ENCODE measurements at places on chromosomes 3 and 15.

DNA sequence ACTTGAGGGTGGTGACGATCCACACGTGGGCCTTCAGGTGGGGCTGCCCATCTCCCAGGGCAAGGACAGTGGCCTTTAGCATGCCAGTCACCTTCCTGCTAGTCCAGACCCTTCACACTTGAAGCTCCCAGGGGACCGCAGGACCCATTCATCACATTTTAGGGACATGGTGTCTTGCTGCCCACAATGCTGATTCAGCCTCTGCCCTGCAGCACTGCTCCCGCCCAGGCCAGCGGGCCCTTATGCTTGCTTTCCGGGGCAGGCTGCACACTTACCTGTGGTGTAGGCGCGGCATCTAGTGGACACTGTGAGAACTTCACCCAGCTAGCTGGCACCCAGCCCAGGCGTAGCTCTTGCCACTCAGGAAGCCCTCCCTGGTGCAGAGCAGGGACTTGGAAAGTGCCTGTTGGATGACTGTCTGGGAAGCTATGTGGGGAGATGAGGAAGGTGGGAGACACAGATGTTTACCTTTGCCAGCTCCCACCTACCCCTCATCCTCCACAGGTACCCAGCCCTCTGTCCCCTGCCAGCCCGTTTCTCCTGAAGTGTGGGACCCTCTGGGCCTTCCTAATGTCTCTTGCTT, 26.3 kb upstream of the NR2C2 start:
- DNase-seq = peak; percentile 55

- no peak for DNase-seq
Measured at GRCh38 chr3:98583766-98584165, 9.6 kb downstream of the CPOX start.

GRCh38 chr3:12557473-12558100, 700 bp downstream of the MKRN2 start:
- DNase-seq = no peak

- DNase-seq = no peak
Measured at GRCh38 chr3:81043009-81043408, 718.4 kb downstream of the GBE1 start.

- DNase-seq = no peak
Measured at GRCh38 chr3:38553071-38553470, 56.9 kb downstream of the EXOG start.

DNA sequence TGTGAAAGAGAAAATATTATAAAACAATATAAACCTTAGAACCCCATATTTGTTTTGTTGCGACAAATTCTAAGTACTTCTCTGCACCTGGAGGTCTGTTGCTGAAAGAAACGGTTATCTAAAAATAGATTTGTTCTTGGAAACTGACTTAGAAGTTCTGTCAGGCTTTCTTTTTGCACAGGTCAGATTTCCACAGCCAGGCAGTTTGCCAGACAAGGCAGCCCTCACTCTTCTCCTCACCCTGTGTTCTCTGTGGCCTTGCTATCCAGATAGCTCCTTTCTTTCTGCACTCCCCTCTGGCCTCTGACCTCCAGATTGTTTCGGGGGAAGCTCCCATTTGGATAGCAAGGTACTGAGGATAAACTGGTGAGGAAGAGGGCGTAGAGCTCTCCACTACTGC, 413.3 kb upstream of the ONECUT1 start:
- no peak for DNase-seq

DNA sequence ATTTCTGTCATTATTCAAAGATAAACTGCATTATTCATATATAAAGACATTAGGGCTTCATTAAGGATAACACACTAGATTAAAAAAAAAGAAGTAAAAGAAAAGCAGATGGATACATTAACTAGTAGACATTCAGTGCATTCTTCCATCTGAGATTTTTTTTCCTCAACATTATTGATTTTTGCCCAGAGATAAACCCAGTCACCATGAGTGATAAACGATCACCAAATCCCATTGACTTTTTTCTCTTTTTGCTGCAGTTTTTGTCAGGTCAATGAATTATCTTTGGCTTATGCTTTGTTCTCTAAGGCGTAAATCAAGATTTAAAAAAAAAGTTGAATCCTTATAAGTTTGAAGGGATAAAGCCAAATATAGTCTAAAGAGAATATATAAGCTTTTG, 925.0 kb downstream of the GBE1 start:
- DNase-seq = no peak

DNA sequence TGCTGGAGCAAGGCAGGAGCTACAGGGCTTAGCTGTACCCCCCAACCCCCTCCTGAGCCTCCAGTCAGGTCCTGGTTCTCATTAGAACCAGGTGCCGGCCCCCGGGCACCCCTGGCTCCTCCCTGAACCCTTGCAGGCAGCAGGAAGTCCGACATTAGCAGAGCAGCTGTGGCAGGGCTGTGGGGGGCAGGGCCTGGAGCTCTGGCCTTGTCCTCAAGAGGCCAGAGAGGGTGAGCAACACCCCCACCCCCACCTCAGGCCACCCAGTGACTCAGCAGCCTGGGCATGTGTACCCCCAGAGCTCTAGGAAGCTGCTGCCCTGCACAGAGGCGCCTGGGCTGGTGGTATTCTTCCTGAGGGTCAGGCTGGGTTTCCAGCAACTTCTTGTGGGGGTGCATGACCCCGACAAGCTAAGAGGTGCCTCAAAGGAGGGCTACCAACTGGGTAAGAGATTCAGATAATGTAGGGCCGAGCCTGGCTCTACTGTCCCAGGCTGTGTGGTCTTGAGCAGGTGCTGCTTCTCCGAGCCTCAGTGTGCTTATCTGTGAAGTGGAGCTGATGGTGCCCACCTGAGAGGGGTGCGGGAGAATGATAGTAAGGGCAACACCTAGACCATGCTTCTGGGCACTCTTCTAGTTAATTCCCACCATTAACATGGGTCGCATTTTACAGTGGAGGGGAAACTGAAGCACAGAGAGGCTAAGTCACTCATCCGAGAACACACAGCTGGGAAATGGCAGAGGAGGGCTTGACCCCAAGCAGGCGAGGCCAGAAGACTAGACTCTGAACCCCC, 16.0 kb downstream of the H1-8 start:
- DNase-seq = no peak

DNA sequence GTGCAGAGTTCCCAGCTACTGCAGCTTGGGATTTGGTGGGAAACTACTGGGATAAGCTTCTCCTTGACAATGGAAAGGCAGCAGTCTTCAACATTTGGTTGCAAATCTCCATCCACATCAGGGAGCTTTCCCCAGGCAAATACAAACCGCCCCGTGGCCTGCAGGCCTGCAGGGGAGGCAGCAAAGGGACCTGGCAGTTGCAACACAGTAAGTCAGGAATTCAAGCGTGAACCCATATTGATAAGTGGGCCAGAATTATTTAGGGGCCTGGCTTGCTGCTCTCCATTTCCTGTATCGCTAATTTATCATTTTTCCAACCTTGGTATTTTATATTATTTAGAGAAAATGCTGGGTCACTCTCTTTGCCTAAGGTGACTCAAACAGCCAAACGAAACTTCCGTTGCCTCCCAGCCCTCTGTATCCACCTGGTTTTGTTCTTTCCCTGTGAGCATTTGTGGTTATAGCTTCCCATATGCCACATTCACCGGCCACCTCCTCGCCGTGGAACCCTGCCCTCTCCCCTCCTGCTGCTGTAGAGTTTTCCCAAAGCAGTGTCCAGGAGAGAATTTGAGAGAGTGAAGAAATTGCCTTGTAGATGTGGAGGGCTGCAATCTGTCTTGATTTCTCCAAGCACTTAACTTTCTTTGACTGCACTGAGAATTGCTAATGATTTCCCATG, 34.8 kb downstream of the B3GALNT1 start:
- DNase-seq = no peak

GRCh38 chr3:151133175-151133574, 47.7 kb downstream of the MED12L start:
- no peak for DNase-seq

- no peak for DNase-seq
Measured at GRCh38 chr3:13526626-13526949, 22.3 kb upstream of the FBLN2 start.

DNA sequence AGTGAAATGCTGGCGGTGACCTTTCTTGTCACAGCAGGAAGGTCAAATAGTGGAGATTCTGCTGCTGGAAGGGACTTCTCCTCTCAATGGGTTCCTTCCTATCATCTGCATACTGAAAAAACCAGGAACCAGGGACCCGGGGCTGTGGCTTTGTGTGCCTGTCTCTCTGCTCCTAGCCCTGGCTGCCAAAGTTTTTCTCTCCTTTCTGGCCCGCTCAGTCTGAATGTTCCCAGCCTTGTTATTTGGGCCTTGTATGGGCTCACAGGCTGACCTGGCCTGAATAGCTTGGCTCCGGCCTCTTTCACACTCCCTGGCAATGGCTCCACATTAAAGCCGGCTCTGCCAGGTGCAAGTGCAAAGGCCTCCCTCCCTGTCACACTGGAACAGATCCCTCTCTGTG, 94.7 kb downstream of the LRIG1 start:
- DNase-seq = no peak

DNA sequence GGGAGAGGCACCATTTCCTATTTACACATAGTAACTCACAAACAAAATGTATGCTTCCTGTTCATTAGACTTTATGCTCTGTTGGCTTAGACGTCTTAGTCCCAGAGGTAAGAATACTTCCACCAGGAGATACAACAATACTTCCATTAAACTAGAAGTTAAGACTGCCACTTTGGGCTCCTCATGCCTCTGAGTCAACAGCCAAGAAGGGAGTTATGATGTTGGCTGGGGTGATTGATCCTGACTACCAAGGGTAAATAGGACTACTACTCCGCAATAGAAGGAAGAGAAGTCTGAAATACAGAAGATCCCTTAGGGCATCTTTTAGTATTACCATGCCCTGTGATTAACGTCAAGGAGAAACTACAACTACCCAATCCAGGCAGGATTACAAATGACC, 43.5 kb upstream of the ABI3BP start:
- DNase-seq = no peak

DNA sequence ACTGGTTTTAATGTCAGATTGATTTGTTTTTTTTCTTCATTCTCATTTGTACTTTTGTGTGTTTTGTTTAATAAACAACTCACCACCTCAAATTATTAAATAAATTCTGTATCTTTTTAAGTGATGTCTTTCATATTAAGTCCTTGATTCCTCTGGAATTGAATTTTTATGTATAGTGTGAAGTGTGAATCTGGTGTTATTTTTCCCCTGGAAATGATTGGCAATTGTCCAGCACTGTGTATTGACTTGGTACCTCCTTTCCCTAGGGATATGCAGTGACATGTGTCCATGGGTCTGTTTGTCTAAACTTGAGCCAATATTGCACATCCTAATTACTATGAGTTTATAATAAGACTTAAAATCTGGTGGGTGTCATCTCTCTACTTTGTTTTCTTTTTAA, 2.1 kb downstream of the RNU5B-1 start:
- DNase-seq = no peak

GRCh38 chr3:72682936-72683452, 165.3 kb downstream of the SHQ1 start:
- DNase-seq = no peak

DNA sequence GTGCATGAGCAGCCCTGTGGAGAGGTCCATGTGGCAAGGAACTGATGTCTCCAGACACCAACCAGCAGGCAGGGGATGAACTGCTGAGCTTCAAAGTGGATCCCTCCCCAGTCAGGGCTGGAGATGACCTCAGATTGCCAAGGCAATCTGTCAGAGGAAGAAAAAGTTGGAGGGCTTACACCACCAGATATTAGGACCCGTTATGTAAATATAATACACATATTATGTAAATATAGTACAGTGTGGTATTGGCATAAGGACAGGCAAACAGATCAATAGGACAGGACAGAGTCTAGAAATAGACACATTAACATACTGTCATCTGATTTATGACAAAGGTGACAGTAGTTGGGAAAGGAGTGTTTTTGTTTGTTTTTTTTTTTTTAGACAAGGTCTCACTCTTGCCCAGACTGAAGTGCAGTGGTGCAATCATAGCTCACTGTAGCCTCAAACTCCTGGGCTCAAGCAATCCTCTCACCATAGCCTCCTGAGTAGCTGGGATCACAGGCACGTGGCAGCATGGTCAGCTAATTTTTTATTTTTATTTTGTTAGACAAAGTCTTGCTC, 18.0 kb upstream of the RAB7A start:
- no peak for DNase-seq

GRCh38 chr3:16883057-16883722, 1.6 kb upstream of the PLCL2 start:
- peak; percentile 66 for DNase-seq

DNA sequence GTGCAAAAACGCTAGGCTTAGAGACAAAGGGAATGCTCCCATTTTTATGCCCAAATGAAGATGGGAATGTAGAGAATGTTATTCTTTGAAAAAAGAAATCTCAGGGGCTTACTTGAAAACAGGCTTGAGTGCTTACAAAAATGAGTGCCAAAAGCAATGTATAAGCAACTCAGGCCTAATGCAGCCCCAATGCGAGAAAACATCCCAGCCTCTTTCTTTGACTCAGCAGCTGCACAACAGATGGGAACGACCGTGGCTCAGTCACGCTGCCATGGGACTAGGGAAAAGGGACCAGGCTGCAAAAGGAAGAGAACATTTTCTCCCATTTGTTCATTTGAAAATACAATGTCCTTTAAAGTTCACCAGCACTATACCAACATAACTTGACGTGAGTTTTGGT, 246.4 kb upstream of the LRIG1 start:
- DNase-seq = no peak

- DNase-seq = no peak
Measured at GRCh38 chr3:14764331-14765059, 54.3 kb upstream of the FGD5 start.

- no peak for DNase-seq
Measured at GRCh38 chr3:132978464-132978863, 59.7 kb upstream of the TMEM108 start.

GRCh38 chr15:28094732-28095521, 4.2 kb downstream of the OCA2 start:
- no peak for DNase-seq

DNA sequence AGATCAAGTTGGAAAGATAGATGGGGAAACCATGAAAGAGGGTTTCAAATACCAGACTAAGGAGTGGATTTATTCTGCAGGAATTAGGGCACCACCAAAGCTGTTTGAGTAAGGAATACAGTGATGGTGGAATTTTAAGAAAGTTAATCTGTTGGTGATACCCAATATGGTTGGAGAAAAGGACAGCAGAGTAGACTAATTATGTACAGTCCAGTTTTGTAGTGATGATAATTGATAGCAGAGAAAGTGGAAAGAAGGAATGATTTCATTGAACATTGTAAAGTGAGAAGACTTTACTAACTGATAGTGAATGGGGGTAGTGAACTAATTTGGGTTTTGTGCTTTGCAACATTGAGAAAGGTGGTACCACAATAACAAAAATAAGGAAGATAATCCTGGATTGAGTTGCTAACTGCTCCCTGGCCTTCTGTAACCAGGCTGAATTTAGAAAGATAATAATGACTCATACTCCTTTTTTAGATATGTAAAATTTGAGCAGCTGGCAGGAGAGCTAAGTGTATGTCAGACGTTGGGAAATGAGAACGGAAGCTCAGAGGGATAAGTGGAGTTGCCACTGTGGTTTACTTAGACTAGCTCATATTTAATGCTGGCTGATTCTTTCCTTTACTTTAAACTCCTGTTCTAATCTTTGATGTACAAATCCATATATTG, 16.9 kb downstream of the TCAIM start:
- peak; percentile 33 for DNase-seq

DNA sequence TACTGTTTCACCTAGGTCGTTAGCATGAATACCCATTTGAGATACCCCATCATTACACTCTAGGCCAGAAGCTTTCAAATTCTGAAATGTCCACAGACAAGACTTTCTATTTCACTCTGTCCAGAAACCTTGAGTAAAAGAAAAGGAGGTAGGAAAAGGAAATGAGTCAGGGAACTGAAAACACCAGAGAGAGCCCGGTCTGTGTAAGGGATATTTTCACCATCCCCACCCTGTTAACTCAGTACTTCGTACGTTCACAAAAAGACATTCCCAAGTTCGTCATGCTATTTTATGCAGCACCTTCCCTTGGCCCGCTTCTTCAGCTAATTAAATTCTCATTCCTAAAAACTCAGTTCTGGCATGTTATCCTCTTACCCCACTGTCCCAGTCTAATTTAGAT, 89.4 kb upstream of the SOX2 start:
- no peak for DNase-seq

Measured in fibroblast of skin of left biceps (primary cell).